ENCODE measurements at places on chromosomes 5 and 9.
A peak's percentile ranks its signal among the peaks of the same experiment; 100 is the strongest.

GRCh38 chr5:24735284-24735683 lies 90.5 kb upstream of the CDH10 start:
- no peak for DNase-seq

- DNase-seq = no peak
Observed at GRCh38 chr9:131722255-131722654, 17.6 kb downstream of the RAPGEF1 start.

- no peak for DNase-seq
Observed at GRCh38 chr5:167245868-167246267, 1045.6 kb upstream of the WWC1 start.

- no peak for DNase-seq
Observed at GRCh38 chr9:17875886-17876285, 297.0 kb downstream of the SH3GL2 start.

DNA sequence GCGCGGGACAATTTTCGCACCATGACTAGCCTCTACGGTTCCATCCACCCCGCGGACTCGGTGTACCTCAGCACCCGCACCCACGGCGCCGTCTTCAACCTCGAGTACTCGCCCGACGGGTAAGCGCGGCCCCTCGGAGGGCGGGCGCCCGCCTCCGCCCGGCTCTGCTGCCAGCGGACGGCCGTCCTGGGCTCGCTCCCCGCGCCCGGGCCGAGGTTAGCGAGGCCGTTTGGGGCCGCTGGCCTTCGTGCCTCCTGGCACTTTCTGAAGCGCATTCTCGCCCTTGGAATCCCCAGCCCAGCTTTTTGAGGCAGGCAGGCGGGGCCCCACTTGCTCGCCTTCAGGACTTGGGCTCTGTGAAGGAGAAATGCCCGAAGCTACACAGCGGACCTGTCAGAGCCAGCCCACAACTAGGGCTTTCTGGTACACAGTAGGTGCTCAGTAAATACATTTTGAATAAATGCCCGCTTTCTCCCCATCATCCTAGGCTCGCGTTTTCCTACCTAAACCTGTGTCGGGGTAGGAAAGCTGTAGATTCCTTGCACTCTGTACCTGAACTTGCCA lies 772 bp downstream of the DCAF10 start:
- DNase-seq = peak; percentile 24

GRCh38 chr9:618478-618877 lies 223.0 kb upstream of the DMRT1 start:
- no peak for DNase-seq

- no peak for DNase-seq
Observed at GRCh38 chr9:104868303-104868686, 59.7 kb downstream of the ABCA1 start.

GRCh38 chr5:56840597-56840996 lies 25.2 kb downstream of the MAP3K1 start:
- no peak for DNase-seq

DNA sequence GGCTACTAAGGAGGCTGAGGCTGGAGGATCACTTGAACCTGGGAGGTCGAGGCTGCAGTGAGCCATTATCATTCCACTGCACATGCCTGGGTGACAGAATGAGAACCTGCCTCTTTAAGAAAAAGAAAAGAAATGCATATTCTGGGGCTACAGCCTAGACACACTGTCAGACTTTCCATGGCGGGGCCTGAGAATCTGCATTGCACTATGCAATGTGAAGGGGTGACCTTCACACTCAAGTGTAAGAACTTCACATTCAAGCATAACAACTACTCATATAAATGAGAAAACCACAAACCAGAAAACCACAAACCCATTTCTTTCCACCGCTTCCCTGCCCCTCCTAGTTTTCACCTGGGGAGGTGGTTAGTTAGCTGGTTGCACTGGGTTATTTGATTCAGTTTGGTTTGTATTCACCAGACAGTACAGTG lies 18.0 kb upstream of the FBP2 start:
- DNase-seq = peak; percentile 80

GRCh38 chr9:128762671-128763449 lies 8.9 kb downstream of the ZER1 start:
- no peak for DNase-seq

DNA sequence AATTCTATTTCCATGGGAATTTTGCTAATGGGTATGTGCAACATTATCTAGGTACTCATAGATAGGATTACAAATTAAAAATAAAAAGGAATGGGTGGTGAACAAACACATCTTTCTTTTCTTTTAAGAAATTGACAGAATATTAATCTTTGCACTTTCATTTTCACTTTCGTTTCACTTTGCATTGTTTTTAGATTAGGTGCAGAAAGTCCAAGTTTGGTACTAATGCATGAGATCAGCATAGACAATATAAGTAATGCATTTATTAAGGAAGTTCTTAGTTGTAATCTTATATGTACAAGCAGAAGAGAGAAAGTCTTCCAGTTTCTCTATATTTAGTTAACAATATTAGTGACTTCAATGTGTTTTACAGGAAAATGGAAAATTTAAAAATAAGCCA lies 196.5 kb downstream of the COMMD10 start:
- DNase-seq = no peak

GRCh38 chr5:5751498-5751897 lies 329.0 kb downstream of the ICE1 start:
- DNase-seq = no peak

- no peak for DNase-seq
Observed at GRCh38 chr9:109859447-109859846, 79.4 kb downstream of the PALM2AKAP2 start.

- no peak for DNase-seq
Observed at GRCh38 chr5:121962958-121963357, 1.2 kb downstream of the SRFBP1 start.

GRCh38 chr9:138118601-138119071 lies 241.1 kb downstream of the CACNA1B start:
- no peak for DNase-seq

DNA sequence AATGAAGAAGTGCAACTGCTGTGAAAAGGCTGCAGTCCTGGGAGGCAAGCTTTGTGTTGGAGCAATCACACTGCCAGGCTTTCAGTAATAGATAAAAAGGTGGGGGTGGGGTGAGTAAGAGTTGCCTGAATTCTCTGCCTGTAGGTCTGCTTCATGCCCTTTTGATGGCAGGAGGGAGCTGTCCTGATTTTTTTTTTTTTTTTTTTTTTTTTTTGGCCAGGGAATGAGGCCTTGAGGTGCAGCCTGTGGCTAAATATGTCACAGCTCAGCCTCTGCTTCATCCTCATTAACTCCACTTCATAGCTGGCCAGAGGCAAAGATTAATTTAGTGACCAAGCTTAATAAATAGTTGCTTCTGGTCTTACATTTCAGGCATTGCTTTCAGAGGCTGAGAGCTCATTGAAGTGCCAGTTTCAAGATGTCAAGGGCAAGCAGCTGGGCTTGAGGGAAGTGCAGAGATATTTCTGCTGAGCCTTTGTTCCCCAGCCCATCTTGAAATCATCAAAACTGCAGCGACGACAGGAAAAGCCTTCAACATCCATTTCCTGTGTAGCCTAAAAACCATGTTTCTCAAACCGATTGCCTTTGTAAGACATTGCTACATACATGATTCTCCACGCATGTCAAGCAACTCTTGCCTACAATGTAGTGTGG lies 134.7 kb downstream of the MACIR start:
- DNase-seq = no peak

- DNase-seq = no peak
Observed at GRCh38 chr9:130681769-130682420, 11.7 kb upstream of the EXOSC2 start.

GRCh38 chr5:147406636-147407035 lies 103.2 kb downstream of the DPYSL3 start:
- DNase-seq = no peak

DNA sequence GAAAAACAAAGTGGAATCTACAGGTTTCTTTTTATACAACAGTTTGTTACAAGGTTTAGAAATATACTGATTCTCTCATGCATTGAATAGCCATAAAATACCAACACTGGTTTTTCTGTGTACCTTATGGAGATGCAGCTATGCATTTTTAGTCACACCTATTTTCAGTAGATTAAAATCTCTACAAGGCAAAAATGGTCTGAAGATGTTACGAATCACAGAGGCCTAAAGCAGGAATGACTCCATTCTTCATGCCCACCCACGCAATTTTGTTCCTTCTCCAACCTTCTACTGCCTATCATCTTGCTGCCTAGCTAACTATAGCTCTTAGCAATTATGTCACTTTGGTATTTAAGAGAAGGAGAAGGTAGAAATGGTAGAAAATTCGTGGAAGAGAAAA lies 9.9 kb downstream of the PLK2 start:
- no peak for DNase-seq

GRCh38 chr9:7318920-7319319 lies 480.7 kb downstream of the DMAC1 start:
- DNase-seq = no peak

DNA sequence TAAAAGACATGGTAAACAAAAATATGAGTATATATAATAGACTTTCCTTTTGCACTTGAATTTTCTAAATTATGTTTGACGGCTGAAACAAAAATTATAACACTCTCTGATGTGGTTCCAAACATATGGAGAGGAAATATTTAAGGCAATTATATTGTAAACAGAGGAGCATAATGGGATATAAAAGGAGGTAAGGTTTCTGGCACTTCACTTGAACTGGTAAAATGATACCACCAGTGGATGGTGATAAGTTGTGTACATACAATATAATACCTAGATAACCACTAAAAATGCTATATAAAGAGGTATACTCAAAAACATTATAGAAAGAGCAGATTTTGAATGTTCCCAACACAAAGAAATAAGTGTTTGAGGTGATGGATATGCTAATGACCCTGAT lies 192.9 kb upstream of the RAD23B start:
- DNase-seq = no peak

DNA sequence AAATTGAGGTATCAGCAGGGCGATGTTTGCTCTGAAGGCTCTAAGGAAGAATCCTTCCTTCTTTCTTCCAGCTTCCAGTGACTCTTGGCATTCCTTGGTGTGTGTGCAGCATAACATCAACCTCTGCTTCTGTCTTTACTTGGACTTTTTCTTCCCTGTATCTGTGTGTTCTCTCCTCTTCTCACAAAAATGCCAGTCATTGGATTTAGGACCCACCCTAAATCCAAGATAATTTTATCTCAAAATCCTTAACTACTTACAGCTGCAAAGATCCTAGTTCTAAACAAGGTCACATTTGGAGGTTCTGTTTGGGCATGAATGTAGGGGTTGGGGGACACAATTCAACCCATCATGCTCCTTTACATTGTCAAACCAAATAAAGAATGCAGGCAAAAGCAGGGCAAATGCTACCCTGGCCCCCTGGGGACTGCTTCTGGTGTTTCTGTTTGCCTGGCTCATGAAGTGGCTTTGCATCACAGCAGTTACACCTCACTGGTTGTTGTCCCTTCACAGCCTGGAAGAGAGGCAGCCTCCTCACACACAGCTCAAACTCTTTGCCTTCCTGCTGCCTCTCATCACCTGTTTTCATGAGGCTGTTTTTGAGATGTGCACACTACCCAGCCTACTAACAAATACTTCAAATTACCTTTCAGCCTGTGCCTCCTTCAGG lies 64.8 kb upstream of the PLCXD3 start:
- no peak for DNase-seq
